ENCODE measurements at places on chromosomes 6 and 20.
A peak's percentile ranks its signal among the peaks of the same experiment; 100 is the strongest.

- DNase-seq: no peak
Measured at GRCh38 chr20:32440758-32441078, 82.6 kb downstream of the ASXL1 start.

- DNase-seq: no peak
Measured at GRCh38 chr20:35286077-35286898, 1.7 kb upstream of the EIF6 start.

GRCh38 chr6:19609972-19610641 lies 227.1 kb upstream of the ID4 start:
- DNase-seq: no peak

- peak; percentile 29 for DNase-seq
Measured at GRCh38 chr6:26056583-26057350, 30.5 kb upstream of the HFE start.

GRCh38 chr6:45378334-45378926 lies 696 bp upstream of the SUPT3H start:
- peak; percentile 19 for DNase-seq

DNA sequence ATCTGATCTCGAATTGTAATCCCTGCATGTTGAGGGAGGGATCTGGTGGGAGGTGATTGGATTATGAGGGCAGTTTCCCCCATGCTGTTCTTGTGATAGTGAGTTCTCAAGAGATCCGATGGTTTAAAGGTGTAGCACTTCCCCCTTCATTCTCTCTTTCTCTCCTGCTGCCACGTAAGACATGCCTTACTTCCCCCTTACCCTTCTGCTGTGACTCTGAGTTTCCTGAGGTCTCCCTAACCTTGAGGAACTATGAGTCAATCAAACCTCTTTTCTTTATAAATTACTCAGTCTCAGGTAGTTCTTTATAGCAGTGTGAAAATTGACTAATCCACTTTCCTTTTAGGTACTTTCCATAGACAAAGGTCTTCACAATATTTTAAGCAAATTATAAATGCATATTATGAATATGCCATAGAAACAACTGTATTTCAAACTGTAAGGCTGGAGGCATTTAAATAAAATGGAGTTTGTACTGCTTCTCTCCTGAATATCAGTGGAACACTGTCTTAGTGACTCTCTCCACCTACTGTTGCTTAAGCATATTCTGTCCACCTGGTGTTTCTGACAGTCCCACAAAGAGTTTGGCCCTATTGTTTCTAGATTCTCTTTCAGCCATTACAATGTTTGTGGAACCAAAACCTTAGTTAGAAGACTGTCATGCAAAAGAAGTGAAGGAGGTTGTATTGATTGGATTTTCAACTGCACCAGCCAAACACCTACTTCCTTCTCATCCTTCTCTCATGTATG lies 24.3 kb upstream of the IL17A start:
- no peak for DNase-seq

GRCh38 chr20:48626938-48627736 lies 200.7 kb downstream of the PREX1 start:
- DNase-seq: no peak

GRCh38 chr6:31170987-31171671 lies 647 bp upstream of the POU5F1 start:
- no peak for DNase-seq

All from prostate gland (tissue), 2 donors.